Stimulated activated CD4-positive, alpha-beta T cell treated with anti-CD3 and anti-CD28 coated beads, Interleukin-2, amount 100 ng/mL, for 24 hours (primary cell): ENCODE measurements at places on chromosomes 5 and 9.

GRCh38 chr9:123406016-123406415, 50.0 kb downstream of the CRB2 start:
- no peak for DNase-seq

GRCh38 chr9:124130277-124131075, 118.9 kb downstream of the LHX2 start:
- DNase-seq: no peak

DNA sequence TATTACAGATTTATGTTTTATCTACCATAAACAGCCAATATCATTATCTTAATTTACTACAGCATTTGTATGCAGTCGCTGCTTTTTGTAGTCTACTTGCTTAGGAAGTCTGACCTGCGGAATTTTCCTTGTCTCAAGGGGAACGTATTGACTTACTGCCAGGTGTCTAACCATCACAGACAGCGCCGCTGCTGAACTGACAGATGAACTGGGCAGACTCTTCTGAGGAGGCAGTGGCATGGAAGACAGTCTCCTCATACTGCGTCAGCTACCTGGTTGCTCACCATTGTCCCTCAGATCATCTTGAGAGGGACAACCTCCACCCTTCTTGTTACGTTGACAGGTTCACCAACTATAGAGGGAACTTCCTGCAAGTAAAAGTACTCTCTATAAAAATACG, 574.3 kb upstream of the ZNF462 start:
- no peak for DNase-seq

DNA sequence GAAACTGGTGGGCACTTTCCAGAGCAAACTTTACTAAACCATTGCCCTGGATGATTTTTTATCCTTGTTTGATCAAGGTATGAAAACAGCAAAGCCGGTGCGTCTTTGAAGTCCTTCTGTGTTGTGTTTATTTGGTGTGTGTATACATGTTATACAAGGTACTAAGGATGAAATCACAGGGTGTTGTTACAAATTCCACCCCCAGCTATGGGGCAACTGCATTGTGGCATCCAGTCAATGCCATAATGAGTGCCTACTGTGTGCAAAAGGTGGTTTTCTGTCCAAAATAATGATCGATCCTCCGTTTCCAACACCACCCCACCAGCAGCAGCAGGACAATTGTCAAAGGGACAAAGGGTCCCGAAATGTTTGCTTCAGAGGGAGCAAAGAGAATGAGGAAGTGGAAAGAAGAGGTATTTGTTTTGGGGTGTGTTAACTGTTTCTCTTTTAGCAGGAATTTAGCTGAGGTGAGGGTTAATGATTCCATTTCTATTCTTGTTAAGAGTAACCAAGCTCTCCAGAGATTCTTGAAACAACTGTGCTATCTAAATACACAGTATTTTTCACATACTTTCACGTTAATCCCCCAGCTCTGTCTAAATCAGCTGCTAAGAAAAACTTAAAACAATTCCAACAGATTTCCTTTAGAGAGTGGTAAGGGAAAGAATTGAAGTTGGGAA, 568.7 kb upstream of the KLF4 start:
- DNase-seq: no peak

DNA sequence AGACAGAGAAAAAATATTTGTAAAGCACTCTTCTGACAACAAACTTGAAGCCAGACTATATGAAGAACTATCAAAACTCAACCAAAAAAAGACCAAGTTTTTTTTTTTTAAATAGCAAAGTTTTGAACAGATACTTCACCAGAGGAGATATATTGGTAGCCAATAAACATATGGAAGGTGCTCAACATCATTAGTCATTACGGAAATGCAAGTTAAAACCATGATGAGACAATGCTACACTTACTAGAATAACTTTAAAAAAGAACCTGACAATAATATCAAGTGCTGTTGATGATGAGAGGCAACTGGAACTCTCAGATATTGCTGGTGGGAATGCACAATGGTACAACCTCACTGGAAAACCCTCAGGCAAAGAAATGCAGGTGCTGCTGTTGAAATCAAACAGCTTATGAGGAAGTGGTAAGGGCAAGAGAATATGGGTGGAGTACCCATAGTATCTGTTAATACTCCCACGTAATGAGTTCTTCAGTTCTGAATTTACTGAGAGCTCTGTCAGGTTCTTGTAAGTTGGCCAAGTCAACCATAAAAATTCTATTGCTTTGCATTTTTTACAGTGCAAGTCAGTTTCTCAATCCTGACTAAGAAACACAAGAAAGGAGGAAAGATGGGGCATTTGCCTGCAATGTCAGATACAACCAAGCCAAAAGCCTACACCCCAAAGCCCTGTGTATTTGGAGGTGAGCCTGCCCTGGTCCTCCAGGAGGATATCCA, 87.3 kb upstream of the GNAQ start:
- no peak for DNase-seq

DNA sequence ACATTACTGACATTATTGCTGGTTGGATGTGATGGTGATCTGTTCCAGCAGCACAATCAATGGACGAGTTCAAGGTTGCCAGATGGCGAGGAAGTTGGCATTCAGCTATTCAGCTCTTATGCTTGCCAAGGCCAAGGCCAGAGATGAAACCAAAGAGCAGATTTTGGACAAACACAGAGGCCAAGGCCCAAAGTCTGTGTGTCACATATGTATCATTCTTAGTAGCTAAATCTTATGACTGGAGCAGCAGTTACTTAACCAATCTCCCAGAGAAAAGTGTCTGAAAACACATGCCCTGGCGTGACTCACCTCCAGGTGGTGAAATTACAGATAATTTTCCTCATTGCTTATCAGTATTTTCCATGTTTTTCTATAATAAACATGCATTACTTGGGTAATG, 189.0 kb upstream of the EGFLAM start:
- no peak for DNase-seq

DNA sequence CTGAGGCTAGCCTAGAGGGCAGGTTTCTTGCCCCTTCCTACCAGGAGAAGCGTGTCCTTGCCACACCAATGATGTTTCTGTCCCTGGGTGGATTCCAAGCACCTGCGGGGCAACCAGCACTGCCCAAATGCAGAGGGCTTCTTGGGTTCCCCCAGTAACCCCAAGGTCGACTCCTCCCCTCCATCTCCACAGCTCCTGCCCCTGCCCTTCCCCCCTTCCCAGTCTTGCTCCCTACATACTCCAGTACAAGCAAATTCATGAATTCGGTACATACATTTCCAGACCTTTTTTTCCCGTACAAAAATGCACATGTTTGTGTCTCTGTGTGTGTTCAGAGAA, 12.8 kb upstream of the JADE2 start:
- no peak for DNase-seq

DNA sequence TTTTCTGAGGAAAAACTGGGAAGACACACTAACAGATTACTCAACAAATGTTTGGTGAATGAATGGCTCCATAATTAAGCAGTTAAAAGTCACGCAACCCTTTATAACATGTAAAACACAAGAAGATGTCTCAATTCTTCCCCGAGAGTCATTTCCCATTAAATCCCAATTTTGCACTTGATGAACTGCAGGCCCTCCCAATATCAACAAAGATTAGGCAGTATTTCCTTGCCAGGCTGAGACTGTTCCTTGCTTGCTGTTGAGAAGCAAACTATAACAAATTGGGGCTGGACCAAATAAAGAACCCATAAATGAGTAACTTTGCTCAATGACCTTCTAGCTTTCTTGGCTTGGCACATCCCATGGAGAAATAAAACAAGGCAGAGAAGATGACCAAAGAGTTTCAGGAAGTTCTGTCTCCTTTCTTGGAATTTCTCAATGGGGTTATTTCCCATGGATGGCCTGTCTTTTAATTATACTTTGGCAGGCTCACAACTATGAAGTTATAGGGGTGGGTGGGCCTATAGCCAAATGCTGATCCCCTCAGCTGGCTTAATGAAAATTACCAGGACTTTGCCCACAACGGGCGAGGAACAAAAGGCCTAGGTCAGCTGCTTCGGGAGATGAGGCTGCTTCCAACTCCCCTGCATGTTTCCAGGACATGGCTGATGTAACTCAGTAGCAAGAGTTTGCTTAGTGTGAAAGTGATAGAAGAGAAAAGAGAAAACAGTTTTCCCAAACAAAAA, 243.1 kb upstream of the RFX3 start:
- no peak for DNase-seq

DNA sequence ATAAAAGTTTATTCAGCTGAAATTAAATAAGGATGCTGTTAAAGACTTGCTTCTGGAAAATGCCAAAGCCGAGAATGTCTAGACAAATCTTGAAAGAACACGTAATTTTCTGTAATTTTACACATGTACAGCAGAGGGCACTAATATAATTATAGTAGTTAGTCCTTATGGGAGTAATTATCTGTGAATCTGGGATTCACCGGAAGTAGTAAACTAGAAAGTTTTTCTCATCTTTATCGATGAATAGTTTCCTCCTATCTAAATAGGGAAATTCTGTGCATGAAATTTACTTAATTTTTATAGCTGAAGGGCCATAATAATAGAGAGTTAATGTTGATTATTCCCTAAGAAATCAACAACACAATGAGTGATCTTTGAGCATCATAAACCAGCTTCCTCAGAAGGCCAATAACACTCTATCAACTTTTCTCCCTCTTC, 18.4 kb upstream of the CNTLN start:
- no peak for DNase-seq

- DNase-seq: no peak
These were observed 503.0 kb upstream of the CD180 start for GRCh38 chr5:67699560-67699959.

DNA sequence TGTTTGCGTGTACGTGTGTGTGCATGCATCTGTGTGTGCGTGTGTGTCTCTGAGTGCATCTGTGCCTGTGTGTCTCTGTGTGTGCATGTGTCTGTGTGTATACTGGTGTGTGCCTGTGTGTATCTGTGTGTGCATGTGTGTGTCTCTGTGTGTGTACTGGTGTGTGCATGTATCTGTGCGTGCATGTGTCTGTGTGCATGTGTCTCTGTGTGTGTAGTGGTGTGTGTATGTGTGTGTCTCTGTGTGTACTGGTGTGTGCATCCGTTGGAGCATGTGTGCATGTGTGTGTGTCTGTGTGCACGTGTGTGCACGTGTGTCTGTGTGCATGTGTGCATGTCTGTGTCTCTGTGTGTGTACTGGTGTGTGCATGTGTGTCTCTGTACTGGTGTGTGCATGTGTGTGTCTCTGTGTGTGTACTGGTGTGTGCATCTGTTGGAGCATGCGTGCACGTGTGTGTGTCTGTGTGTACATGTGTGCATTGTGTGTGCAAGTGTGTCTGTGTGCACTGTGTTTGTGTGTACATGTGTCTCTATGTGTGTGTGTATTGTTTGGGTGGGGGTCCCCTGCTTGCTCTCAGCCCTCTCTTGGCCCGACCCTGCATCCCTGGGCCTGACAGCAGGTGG, 23.8 kb upstream of the NOTCH1 start:
- DNase-seq: no peak

GRCh38 chr9:97773091-97773490, 76.0 kb upstream of the XPA start:
- no peak for DNase-seq

GRCh38 chr9:94995048-94995693, 268.7 kb downstream of the AOPEP start:
- no peak for DNase-seq

GRCh38 chr5:31759925-31760324, 121.0 kb downstream of the PDZD2 start:
- no peak for DNase-seq

DNA sequence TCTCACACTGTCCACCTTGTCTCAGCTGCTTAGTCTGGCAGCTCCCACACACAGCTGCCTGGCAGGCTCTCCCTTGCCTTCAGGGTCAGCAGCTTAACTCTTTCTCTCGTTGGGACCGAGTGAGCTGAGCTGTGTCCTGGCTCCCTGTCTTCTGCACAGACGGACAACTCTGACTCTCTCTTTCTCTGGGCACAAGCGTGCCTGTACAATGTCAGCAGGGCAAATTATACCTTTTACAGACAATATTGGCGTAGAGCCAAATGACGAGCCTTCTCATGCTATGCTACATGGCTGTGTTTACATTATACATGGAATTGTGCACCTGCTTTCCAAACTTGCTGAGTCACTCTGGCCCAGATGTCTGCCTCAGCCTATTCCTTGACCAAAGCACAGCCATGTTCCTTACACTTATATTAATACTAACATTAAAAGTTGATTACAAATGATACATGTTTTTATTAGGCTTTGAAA, 188.6 kb downstream of the CYLC2 start:
- DNase-seq: no peak

- DNase-seq: no peak
These were observed 69.3 kb downstream of the MAT2B start for GRCh38 chr5:163574472-163575440.

DNA sequence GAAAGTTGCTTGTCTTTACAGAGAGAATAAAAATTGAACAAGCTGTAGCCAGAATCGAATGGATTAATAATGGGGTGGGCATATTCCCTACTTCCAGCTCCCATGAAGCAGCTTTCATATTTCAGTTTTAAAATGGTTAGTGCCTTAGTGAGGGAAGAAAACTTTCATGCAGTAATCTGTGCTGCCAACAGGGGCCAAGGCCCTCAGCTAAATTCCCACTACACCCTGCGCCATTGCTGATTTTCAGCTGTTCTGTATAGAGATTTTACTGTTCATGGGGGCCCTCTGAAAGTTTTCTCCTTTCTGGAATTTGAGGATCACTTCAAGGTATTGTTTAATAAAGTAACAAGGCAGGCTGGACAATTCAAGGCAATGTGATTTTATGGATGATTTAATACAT, 58.2 kb downstream of the CAST start:
- DNase-seq: no peak

- DNase-seq: no peak
These were observed 87.7 kb downstream of the ENTREP1 start for GRCh38 chr9:69412741-69413150.

- peak; percentile 46 for DNase-seq
These were observed 58.3 kb downstream of the CYFIP2 start for GRCh38 chr5:157324237-157324636.

DNA sequence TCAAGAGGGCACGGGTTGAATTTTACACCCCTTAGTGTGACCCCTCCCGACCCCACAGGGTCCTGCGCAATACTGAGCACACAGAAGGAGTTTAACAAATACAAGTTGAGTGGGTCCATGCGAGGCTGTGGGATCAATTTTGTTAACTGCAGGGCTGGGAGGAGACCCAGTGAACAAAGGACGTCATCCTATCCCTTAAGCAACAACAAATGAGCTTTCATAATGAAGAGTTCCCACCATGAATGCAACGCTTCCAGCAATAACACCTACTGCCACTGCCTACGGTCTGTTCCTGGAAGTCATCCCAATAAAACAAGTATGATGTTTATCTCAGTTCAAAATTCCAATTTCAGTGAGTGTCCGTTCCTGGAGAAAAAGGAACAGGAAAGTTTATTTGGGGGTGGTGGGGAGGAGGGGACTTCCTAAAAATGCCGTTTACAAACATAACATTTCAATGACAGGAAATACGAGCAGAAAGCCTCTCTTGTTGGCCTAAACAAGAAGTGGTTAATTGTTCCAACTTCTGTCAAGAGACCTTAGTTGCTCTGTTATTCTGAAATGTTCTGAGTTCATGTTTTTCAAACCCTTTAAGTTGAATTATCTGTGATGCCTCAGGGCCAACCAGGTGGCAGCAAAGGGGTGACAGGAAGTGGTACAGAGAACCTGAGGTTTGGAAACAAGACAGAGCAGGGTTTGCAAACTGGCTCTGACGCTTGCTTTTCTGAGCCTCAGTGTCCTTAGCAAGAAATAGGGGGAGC, 65.8 kb upstream of the PLPP6 start:
- peak; percentile 26 for DNase-seq

GRCh38 chr5:169637085-169637548, at the start of gene DOCK2:
TSS of gene DOCK2 (plus strand) at chr5:169637275. CDS start at chr5:169637327, 52 bp downstream.
- peak; percentile 72 for DNase-seq
